ENCODE measurements at places on chromosomes 1 and 21. TPM values are rescaled to one million over a fixed set of nuclear protein-coding genes. Genes with fewer than 3 reads are reported as not detected.

Gene C4BPA
- total RNA-seq: not detected

Gene PCNX2
- 5.0 TPM for total RNA-seq

Gene ITGB2
- total RNA-seq: 21.5 TPM

Gene LAD1
- 336 TPM for total RNA-seq

Gene RBP7
- 20.6 TPM for total RNA-seq

Gene AK2
- 90.0 TPM for total RNA-seq

Gene SLC22A15
- total RNA-seq: 10.0 TPM

Gene NEXN
- total RNA-seq: 4.3 TPM

Gene FASLG
- not detected for total RNA-seq

Gene OVAAL
- not detected for total RNA-seq

Gene TMOD4
- 0.49 TPM for total RNA-seq

Gene HOOK1
- total RNA-seq: 17.7 TPM

Gene ZNF670
- 2.0 TPM for total RNA-seq

Gene RCSD1
- total RNA-seq: 3.7 TPM

Gene PLA2G2A
- 13.6 TPM for total RNA-seq

Gene LY9
- total RNA-seq: 0.23 TPM

Gene NBPF6
- 0.25 TPM for total RNA-seq

Gene C1orf185
- total RNA-seq: not detected

Gene CA14
- total RNA-seq: 0.37 TPM

Gene SERTAD4
- total RNA-seq: 12.2 TPM

Gene HSD3B2
- total RNA-seq: not detected

Gene ZNF648
- 0.12 TPM for total RNA-seq

Gene OR10T2
- total RNA-seq: not detected

Gene KRTAP13-2
- total RNA-seq: not detected

Gene RASAL2
- total RNA-seq: 35.8 TPM

Gene GNB1
- 132 TPM for total RNA-seq

Gene DMRTA2
- total RNA-seq: 0.23 TPM

Gene NEGR1
- total RNA-seq: 7.8 TPM

Gene COPA
- total RNA-seq: 93.6 TPM
